ENCODE measurements at places on chromosomes 2 and 18.
A peak's percentile ranks its signal among the peaks of the same experiment; 100 is the strongest.

DNA sequence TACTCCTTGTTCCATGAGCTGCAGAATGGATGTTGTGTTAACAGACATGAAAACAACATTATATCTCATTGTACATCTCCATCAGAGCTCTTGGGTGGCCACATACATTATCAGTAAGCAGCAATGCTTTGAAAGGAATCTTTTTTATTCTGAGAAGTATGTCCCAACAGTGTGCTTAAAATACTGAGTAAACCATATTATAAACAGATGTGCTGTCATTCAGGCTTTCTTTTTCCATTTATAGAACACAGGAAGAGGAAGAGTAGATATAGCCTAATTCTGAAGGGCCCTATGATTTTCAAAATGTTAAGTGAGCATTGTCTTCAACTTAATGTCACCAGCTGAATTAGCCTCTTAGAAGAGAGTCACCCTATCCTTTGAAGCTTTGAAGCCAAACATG, 44.3 kb upstream of the CABYR start:
- DNase-seq, result no peak

DNA sequence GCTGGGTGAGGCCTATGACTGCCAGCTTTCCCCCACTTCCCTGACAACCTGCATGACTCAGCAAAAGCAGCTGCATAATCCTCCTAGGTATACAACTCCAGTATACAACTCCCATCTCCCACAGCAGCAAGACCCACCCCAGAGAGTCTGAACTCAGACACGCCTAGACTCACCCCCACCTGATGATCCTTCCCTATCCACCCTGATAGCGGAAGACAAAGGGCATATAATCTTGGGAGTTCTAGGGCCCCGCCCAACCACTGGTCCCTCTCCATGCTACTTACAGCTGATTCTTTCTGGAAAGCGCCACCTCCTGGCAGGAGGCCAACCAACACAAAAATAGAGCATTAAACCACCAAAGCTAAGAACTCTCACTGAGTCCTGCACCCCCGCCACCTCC, 296.5 kb downstream of the DCC start:
- DNase-seq, result no peak

GRCh38 chr2:36413218-36413617, 57.6 kb downstream of the CRIM1 start:
- no peak for DNase-seq

- DNase-seq, result no peak
Measured at GRCh38 chr2:103361712-103362111, 599.9 kb downstream of the TMEM182 start.

GRCh38 chr2:64162516-64162915, 18.3 kb upstream of the PELI1 start:
- no peak for DNase-seq

GRCh38 chr2:96921561-96922319, 51.9 kb upstream of the SEMA4C start:
- DNase-seq, result no peak

GRCh38 chr2:46058140-46058539, 239.1 kb upstream of the EPAS1 start:
- DNase-seq, result peak; percentile 16

- DNase-seq, result no peak
Measured at GRCh38 chr2:201452922-201453643, 1.5 kb downstream of the STRADB start.

- no peak for DNase-seq
Measured at GRCh38 chr18:56257205-56257604, 381.2 kb downstream of the TXNL1 start.

GRCh38 chr18:61607867-61608266, 274.6 kb downstream of the CDH20 start:
- DNase-seq, result no peak

- DNase-seq, result no peak
Measured at GRCh38 chr2:215038421-215038820, 100.0 kb downstream of the ABCA12 start.

- DNase-seq, result no peak
Measured at GRCh38 chr2:33404321-33404720, 72.1 kb upstream of the RASGRP3 start.

- no peak for DNase-seq
Measured at GRCh38 chr2:17813742-17814473, 2.4 kb upstream of the MSGN1 start.

DNA sequence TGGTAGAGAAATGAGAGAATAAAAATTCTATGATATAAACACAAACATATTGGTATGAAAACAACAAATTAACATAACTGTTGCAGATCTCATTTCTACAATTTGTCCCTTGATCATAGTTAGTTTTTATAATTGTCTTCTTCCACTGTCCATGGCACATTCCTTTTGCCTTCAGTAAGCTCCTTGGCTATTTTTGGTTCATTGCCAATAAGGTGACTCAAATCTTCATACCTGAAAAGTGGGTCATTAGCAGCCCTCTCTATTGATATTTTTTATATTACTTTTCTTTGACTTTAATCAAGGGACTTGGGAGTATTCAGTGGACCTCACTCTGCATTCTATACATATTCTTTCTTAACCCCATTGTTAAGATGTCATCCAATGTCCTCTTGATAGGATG, 552.9 kb downstream of the TDRD15 start:
- no peak for DNase-seq

DNA sequence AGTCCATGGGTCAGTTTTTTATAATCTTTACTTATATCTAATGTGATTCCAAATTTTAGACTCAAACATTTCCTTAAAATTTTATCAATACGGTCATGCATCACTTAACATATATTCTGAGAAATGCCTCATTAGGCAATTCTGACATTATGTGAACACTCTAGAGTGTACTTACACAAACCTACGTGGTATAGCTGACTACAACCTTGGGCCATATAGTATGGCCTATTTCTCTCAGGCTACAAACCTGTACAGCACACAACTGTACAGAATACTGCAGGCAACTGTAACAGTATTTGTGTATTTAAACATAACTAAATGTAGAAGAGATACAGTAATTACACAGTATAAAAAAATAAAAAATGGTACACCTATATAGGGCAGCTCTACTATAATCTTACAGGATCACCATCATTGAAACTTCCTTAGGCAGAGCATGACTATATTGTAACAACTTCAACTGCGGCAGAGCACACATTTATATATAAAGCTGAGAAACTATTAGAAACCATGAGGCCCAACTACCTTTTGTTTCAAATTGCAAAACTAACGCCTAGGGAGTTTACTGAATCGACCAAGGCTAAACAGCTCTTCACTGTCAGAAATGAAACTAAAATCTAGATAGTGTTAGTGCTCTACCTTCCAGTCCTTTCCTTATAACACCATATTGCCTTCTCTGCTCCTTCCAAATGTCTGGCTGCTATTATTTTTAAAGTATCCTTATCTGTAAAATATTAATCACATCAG, 6.9 kb downstream of the YES1 start:
- no peak for DNase-seq

DNA sequence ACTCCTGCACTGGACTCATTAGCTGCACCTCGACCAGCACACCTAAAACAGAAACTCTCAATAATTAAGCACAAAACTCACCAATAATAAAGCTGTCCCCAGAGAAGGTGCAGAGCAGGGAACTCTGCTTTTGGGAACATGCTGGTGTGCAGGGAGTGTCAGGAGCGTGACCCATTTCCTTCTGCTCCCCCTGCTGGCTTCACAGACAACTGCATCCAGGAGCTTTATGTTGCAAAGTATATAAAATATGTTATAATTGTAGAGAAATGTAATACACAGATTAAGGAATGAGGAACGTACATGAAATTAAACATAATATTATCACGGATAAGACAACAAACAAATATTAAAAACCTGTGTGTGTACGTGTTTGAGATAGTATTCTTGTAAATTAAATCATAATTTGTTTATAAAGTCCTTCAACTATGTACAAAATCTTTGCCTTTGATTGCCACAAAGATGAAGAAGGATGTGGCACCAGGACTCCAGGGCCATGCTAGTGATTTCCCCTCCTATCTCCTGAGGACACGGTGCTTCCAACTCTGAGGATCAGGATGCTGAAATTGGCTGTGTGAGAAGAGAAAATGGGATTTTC, 68.6 kb upstream of the MAL start:
- DNase-seq, result peak; percentile 31

DNA sequence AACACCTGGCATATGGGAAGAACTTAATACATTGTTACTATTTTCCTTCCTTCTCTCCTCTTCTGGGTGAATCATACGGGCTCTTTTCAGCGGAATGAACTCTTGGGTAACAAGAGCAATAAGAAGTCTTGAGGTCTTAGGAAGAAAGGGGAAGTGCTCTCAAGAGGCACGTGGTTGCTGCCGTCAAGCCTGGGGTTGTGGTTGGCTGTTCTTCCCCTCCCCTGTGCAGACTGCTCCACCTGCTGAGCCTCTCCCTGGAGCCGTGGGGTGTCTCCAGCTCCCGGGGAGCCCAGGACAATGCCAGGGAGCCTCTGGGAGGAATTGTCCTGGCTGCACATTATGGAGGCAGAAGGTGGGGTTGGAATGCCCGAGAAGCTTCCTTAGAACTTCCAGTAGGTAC, 19.4 kb downstream of the TOGARAM2 start:
- peak; percentile 39 for DNase-seq

DNA sequence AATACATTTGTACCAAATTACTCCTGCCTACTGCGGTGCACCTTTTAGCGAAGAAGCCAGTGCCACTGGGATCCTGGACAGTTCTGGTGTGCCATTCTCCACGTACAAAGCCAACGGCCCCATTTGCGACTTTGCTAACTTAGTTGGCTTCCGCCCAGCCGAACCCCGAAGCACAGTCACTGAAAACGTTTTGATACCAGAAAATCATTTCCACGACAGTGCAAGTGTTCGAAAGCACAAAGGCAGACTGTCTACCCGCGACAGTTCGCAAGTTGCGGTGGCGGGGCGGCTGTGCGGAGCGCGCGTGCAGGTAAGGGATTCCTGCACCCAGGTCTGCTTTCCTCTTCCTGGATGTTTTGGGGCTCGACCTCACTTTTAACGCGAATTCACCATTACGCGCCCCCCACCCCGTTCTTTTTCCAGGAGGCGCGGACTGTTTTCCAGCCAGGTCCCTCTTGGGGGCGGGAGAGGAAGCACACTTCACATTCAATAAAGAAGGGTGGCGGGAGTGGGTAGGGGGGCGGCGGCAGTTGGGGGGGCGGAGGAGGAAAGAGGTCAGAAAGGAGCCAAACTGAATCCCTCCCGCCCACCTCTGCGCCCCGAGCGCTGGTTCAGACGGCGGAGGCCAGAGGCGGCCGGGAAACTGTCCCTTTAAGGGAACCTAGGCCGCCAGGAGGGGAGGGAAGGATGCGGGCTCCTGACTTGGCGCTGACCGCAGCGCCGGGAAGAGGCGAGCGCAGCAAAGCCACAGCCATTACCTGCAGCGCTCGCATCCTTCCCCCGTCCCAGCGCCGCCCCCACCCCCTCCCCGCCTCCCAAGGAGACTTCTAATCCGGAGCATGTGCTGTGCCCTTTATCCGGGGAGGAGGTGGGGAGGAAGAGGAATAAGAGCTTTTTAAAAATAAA, 107.4 kb upstream of the KCTD1 start:
- DNase-seq, result peak; percentile 73

DNA sequence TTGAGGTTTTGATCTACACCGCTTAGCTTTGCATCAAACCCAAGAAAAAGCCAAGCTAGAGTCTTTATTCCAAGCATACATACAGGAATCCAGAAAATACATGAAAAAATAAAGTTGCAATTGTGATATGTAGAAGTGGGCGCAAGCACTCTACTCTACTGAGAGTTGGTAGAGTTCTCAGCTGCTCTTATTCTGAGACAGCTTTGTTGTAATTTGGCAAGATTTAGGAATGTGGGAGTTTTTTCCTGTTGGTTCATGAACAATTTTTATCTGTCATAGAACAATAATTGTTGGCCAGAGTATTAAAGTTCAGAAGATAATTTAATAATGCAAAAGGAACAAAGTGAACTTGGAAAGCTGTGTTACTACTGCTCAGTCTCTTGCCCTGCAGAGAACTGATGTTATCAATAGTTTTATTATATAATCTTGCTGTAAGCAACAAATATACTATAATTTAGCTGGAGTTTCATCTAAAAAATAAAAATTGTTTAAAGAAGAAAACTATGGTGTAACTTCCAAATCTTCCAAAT, 302.0 kb upstream of the RND3 start:
- DNase-seq, result no peak

- DNase-seq, result no peak
Measured at GRCh38 chr2:30514848-30515435, 67.9 kb downstream of the LCLAT1 start.

DNA sequence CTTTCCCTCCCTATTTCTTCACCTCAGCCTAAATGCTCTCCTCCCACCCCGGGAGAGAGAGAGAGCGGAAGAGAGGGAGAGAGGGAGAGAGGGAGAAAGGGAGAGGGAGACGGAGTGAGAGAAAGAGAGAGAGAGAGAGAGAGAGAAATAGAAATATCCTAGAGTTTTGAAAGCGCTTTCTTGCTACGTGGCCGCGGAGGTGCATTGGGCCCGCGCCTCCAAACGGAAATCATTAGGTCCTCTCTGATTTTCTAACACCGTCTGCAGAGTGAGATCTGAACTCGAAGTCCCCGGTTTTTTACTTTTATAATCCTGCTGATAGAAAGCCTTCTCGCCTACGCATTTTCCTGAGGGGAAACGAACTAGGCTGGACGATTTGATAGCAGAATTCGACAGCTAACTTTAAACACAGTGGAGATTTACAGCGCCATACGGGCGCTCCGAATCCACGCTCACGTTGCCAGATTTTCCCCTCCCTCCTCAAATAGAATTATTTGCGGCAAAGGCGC, 903 bp upstream of the EVX2 start:
- no peak for DNase-seq

GRCh38 chr2:195364015-195364965, 292.7 kb upstream of the SLC39A10 start:
- DNase-seq, result no peak

DNA sequence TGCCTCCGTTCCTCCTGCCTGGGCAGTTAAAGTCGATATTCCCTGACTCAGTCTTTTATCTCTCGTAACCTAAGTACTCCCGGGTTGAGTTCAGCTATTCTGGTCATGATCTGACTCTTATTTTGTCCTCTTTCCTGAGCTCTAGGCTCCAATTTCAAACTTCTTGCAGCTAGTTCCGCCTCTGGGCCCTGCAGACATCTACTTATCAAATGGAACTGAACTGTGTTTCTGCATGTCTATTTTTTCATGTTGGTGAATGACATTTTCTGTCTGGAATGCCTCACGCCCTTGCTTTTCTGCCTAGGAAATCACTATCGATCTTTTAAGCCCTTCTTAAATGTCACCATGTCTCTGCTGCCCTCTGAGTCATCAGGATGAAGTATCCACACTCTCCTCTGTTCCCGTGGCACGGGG, 101.5 kb downstream of the VAPA start:
- DNase-seq, result no peak

DNA sequence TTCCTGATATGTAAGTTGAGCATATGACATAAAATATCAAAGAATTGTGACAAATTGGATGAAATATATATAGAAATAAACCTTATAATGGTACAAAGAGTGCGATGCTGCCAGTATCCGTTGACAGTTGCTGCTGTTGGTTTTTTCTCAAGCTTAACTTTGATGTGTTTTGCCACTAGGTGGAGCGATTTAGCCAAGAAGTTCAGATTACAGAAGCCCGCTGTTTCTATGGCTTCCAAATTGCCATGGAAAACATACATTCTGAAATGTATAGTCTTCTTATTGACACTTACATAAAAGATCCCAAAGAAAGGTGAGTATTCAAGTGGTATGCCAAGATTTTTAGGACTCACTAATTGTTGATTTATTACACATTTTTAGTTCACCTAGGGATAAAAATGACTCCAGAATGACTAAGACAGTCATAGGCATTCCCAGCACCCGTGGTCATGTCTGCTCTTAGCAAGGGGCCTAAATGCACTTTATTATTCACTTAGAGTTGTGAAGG, 2.1 kb downstream of the RRM2 start:
- peak; percentile 21 for DNase-seq
